Cardiac septum (tissue), 1 donor: ENCODE measurements at places on chromosomes 7 and 10.

- DNase-seq, result no peak
Observed at GRCh38 chr7:133253519-133253875, 619 bp downstream of the EXOC4 start.

- no peak for DNase-seq
Observed at GRCh38 chr7:33410266-33410665, 280.9 kb downstream of the BBS9 start.

- no peak for DNase-seq
Observed at GRCh38 chr10:61263518-61263917, 189.7 kb downstream of the TMEM26 start.

DNA sequence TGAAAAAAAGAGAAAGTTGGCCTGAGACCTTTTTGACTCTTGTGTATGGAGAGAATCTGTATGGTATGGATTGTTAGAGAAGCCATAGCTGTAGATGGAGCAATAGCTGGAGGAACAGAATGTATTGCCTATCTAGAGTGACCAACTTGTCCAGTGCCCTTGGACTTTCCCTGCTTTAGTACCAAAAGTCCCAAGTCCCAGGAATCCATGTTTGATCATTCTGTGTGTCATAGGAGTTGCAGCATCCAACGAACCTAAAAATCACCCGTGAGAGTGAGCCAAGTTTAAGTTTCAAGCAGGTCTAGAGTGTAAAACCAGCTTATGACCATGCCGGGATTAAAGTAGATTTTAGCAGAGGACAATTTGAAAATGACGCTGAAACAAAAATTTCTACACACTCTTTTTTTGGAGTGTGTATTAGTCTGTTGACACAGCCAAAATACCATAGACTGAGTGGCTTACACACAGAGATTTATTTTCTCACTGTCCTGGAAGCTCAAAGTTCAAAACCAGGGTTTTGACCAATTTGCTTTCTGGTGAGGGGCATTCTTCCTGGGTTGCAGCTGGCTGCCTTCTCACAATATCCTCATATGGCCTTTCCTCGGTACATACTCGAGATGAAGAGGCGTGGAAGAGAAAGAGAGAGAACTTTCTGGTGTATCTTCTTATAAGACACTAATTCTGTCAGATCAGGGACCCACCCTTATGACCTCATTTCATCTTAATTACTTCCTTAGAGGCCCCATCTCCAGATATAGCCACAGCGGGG lies 36.9 kb upstream of the ZNF518A start:
- no peak for DNase-seq

- DNase-seq, result no peak
Observed at GRCh38 chr10:86401588-86402282, 35.1 kb upstream of the GRID1 start.

DNA sequence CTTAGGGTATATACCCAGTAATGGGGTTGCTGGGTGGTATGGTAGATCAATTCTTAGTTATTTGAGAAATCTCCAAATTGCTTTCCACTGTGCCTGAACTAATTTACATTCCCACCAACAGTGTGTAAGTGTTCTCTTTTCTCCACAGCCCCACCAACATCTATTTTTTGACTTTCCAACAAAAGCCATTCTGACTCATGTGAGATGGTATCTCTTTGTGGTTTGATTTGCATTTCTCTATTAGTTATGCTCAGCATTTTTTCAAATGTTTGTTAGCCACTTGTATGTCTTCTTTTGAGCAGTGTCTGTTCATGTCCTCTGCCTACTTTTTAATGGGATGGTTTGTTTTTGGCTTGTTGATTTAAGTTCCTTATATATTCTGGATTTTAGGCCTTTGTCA lies 66.4 kb downstream of the MGAM2 start:
- DNase-seq, result no peak

DNA sequence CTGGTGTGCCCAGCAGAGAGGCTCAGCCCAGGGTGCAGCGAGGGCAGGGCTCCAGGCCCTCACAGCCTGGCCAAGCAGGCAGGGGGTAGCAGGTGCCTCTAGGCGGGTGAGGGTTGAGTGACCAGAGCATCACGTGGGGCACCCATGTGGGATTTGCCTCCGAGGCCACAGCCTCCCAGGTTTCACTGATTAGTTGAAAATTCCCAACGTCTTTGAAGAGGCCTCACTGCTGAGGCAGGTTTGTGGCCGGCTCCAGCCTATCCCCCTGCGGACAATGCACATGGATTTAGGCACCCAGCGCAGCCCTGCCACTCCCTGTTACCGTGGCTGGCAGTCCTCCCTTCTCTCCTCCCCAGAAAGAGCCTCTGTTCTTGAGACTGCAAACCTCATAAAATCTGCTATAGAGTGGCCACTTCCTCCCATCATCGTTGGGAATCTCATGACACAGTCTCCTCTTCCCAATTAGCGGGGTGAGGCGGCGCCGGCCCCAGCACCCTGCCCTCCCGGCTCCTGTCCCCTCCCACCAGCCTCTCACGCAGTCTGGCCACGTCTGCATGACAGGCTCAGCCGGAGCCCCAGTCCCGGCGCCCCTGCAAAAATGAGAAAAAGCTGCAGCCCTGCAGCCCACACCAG lies 10.8 kb downstream of the MYL10 start:
- DNase-seq, result no peak

DNA sequence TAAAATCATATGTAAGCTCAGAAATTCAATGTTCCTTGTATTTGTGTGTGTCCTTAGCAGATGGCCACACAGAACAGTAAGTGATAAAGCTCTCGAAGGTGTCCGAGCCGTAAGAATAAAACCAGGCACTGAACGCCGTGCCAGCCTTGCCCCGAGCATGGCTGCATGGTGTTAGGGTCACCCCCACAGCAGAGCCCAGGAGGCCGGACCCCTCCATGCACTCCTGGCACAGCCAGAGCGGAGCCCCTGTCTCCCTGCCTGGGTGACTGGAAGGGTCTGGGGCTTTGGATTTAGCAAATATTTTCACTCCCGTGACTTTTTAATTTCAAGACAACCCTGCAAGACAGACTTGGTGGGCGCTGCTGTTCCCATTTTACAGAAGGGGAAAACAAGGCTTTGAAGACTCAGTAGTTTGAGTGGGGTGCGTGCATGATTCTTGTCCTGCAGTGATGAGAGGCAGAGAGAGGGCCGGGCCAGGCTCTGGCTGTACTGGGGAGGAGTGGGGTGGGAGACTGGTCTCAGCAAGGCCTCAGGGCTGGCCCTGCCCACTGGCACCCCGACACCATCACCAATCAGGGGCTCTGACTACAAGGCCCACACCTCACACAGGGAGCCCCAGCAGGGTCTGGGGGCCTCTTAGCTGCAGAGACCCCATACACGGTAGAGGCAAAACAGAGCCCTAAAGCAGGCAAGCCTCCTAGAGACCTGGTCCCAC lies 39.4 kb downstream of the VIPR2 start:
- DNase-seq, result peak; percentile 68

DNA sequence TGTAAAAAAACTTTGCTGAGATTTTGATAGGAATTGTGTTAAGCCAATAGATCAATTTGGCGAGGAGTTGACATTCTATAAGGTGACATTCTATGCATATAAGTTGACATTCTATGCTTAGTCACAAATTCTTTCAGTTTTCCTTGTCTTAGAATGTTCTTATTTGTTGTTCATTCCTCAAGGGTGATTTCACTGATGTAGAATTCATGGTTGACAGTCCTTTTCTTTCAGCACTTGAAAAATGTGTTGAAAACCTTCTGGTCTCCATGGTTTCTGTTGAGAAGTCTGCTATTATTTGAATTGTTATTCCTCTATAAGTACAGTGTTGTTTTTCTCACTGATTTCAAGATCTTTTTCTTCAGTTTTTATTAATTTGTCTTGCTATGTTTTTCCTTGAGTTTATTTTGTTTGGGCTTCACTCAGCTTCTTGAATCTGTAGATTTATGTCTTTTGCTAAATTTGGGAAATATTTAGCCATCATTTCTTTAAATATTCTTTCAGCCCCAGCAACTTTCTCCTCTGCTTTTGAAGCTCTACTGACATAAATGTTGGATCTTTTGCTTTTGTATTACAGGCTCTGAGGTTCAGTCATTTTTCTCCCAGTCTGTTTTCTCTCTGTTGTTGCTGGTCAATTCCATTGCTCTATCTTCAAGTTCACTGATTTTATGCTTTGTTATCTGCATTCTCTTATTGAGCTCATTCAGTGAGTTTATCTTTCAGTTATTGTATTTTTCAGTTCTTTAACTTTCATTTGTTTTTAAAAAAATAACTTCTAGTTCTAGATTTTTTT lies 154.9 kb downstream of the SDK1 start:
- DNase-seq, result no peak

DNA sequence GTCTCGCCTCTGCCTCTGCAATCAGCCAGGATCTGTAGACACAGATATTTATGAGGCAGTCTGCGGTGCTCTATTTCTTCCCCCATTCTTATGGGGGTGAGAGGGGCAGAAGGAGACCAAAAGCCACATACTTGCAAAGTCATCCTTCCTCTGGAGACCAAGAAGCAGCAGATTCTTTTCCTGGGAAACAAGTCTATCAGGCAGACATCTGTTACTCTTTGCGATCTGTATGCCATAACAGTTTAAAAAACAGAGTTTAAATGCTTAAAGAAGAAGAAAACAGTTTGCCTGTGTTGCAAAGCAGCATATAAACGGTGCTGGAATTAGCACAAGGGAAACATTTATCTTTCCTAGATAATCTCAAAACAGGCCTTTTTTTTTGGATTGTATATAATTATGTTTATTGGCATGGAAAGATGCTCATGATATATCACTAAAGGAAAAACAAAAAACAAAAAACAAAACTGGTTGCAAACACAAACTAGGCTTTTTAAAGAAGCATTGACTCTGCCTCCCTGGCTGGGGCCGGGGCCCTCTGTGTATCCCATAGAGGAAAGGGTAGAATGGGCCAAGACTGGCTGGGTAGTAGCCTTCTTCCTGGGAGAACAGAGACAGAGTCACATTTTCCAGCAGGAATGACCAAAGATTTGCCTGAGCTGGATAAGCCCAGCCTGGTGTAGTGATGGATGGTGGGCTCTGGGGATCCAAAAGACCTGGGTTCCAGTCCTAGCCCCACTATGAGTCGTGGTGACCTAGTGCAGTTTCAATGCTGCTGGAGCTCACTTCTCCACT lies 50.4 kb downstream of the RGS10 start:
- DNase-seq, result no peak

GRCh38 chr7:127943541-127944521 lies 87.4 kb downstream of the LRRC4 start:
- no peak for DNase-seq

- DNase-seq, result no peak
Observed at GRCh38 chr7:41641011-41641664, 61.8 kb downstream of the INHBA start.

GRCh38 chr7:42222125-42222524 lies 14.9 kb downstream of the GLI3 start:
- DNase-seq, result no peak

DNA sequence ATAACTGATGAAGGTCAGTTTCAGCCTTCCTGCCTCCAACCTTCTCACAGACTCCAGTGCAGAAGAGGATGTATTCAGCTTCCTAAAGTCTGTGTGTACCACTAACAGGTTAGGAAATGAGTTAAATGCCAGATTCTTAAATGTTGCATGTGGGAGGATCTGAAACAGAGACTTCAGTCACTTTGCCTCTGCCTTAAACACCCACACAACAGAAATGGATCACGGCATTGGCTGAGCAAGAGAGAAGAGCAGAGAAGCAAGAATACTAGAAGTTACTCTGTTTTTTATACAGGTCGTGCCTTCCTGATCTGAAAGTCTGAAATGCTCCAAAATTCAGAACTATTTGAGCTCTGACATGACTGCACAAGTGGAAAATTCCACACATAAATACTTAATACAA lies 98.9 kb upstream of the ARHGAP21 start:
- DNase-seq, result no peak

DNA sequence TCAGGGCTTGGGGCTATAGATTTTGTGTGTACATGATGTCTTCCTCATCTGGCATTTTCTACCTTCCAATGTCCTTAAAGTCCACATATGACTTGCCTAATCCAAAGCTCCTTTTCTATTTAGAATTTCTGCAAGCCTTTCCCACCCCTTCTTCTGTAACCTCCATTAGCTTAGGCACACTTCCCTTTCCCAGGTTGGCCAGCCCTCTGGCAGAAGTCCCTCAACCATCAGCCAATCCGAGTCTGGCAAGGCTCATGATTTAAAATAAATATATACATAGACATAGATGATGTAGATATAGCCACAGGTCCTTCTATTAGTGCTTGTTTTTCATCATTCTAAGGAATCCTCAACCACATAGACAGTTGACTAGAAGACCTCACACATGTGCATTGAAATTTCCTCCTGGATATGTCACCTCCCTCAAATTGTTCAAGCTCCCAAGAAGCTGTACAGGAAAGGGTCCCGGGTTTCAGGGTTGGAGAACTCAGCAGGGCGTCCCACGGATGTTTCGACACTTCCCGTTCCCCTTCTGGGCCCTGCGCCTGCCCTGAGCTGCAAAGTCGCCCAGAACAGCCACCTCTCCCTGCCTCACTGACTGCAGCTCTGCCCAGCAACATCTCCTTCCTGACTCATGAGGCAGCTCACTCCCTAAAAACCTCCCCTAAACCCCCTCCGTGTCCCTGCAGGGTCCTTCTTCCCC lies 20.4 kb upstream of the PIK3AP1 start:
- peak; percentile 91 for DNase-seq

DNA sequence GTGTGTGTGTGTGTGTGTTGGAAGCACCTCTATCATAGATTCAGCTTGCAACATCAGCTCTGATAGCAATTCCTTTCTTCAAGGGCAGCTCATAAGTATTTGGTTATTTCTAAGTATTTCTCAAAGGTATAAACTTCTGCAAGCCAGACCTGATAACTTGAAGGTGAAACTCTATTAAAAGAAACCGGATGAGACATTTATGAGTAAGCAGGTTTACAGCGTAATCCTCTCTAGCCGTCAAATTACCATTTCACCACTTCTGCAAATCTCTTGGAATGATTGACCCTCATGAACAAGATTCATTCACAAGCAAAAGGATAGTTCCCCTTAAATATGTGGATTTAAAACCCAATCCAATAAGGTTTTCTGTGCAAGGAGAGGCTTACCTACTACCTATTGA lies 23.1 kb downstream of the PDE1C start:
- no peak for DNase-seq

DNA sequence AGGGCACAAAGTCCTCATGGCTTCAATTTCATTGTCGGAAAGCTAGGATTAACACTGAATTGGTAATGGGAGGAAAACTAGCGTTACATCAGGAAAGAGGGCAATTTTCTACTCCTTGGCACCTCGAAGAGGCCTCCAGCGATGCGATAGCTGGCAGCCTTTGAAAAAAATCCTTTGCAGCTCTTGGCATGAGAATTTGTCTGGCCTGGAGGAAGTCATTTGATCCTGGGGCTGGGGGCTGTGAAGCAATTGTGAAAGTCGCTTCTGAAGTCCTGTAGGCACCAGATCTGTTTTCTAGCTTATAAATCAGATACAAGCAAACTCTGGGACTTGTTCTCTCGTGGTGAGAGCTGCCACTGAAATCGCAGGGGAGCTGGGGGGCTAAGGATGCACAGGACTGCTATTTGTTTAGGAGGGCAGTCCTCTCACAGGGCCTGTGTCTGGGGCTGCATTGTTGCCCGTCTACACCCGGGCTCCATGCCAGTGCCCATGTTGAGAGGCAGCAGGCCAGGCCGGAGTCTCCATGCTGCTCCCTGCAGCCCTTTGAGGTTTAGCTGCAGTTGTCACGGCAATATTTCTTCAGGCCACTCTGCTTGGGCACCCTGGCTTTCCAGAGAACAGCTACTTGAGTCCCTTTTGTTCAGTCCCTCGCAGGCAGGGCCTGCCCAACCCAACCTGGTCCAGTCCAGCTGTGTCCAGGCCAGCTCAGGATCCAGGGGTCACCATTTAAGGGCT lies 206.8 kb upstream of the LYZL1 start:
- DNase-seq, result no peak
